ENCODE measurements at places on chromosomes 5 and 9.

GRCh38 chr5:66629446-66629845, 33.3 kb downstream of the MAST4 start:
- no peak for DNase-seq

GRCh38 chr9:97966493-97966892, 16.6 kb upstream of the ANP32B start:
- DNase-seq, result no peak

DNA sequence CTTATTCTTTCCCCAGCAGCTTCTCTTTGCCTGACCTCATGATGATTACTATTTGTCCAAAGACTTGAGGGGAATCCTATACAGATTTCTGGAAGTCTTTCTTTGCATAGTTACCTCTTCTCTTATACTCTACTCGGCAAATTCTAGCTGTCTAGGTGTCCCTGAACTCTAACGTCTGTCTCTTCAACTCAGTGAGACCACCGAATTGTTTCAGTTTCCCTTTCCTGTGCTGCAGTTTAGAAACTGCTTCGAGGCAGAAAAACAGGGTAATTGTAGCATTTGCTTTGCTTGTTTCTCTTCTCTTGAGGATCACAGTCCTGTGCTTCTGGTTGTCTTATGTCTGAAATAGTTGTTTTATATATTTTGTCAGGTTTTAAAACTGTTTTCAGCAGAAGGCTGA, 14.8 kb downstream of the LVRN start:
- DNase-seq, result no peak

- DNase-seq, result no peak
Measured at GRCh38 chr5:84683594-84683993, 298.9 kb upstream of the EDIL3 start.

- DNase-seq, result no peak
Measured at GRCh38 chr5:159894149-159894720, 22.0 kb upstream of the ADRA1B start.

DNA sequence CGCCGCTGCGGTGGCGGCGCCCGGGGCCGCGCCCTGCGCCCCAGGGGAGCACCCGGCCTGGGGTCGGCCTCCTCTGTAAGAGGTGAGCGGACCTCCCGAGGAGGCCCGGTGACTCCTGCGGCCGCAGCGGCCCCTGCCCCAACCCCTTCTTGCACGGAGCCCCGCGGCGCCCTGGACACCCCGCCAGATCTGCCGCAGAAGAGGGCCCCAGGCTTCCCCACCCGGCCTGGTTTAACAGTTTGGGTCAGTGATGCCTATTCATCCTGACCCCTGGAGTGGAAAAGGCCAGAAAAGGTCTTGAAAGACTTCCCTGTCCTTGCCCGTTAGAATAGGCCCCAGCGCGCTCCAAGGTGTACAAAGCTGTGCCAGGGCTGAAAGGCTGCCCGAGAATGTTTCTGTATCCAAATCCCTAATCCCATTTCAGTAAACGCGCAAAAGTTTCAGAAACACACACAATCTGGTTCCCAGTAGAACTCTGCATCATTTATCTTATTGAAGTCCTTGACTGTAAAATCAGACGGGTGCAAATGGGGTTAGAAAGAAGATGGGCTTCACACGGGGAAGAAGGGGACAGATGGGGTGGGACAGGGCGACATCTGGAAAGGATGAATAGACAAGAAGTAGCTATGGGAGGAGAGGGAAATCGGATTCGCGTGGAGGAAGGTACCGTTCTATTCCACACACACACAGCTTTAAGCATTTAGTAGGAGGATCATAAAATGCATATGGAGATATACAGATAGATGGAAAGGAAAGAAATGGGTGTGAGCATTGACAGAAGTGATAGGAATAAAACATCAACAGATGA, 1.1 kb upstream of the SSBP2 start:
- DNase-seq, result no peak

GRCh38 chr5:98604721-98605425, 168.6 kb upstream of the RGMB start:
- DNase-seq, result peak; percentile 12

DNA sequence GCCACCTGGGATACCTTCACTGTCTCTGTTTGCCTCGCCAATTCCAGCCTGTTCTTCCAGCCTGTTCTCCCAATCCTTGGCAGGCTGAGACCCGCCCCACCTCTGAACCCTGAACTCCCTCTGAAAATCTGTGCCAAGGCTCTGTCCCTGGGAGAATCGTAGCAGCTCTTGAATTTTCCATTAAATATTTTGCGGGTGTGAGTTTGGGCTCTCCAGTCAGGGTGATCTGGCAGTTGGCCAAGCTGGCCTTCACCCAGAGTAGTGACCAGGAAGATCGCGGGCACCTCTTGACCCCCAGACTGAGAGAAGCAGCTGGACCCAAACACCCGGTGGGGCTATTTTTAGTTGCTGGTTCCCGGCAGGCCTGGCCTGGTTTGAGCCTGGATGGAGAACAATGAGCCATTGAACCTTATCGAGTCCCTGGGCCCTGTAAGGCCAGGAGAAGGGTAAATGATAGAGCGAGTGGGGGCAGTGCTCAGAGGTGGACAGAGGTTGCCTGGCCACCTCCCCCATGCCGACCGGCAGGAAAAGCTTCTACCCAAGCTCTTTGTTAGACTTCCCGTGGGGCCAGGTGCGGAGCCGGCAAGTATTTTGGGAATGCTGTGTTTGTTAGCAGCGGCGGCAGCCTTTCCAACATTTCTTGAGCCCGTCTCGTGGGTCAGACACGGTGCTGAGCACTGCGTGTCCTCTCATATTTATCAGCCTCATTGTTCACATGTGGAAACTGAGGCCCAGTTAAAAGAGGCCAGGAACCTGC, 146.2 kb downstream of the RGS3 start:
- DNase-seq, result peak; percentile 95

GRCh38 chr9:136437839-136438547, 1.7 kb downstream of the INPP5E start:
- no peak for DNase-seq

DNA sequence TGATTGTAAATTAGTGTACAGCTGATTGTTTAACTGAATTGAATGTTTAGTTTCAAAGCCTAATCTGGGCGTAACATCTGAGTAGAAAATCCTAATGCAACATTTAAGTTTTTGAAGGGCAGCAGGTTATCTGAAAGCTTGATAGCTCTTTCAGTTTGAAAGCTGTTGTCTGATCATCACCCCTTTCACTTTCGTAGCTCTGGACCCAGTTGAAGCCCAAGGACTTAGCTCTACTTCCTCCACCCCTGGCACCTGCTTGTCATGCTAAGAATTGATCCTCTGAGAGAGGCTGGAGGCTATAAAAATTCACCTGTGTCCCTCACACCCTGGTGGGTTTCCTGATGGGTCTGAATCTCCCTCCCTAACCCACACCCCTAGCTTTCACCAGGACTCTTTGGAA, 86.0 kb downstream of the ZFAND5 start:
- no peak for DNase-seq

DNA sequence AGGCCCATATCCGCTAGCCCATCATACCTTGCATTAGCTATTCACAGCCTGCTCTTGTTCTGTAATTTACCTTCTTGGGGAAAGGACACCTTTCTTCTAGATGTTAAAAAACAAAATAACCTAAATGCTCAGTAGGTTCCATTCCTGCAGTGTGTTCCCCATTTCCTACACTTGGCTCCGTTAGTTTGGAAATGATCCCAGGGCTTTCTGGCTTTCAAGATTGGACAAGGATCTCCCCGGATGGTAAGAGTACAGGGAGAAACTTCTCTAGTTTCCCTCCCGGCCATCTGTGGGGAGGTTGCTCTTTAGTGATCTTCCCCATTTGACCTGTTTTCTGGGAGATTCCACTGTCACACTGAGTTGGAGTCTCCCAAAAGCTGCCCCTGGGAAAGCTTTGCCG, 27.3 kb upstream of the STC2 start:
- no peak for DNase-seq

DNA sequence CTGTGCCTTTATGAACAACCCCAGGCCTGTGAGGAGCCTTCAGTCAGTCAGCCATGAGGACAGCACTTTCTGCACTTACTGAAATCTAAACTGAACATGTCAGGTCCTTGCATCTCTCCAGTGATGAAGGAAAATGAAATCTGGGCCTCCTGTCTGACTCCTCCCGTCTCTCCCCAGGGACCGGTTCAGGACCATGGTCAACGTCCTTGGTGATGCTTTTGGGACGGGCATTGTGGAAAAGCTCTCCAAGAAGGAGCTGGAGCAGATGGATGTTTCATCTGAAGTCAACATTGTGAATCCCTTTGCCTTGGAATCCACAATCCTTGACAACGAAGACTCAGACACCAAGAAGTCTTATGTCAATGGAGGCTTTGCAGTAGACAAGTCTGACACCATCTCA, 77.0 kb upstream of the PLPP6 start:
- DNase-seq, result no peak
